Uterus (tissue), 4 donors: ENCODE measurements at places on chromosomes 5 and 9. TPM values are rescaled to one million over a fixed set of nuclear protein-coding genes. Genes with fewer than 3 reads are reported as not detected.
A peak's percentile ranks its signal among the peaks of the same experiment; 100 is the strongest.

Gene SMIM33
- not detected for total RNA-seq

DNA sequence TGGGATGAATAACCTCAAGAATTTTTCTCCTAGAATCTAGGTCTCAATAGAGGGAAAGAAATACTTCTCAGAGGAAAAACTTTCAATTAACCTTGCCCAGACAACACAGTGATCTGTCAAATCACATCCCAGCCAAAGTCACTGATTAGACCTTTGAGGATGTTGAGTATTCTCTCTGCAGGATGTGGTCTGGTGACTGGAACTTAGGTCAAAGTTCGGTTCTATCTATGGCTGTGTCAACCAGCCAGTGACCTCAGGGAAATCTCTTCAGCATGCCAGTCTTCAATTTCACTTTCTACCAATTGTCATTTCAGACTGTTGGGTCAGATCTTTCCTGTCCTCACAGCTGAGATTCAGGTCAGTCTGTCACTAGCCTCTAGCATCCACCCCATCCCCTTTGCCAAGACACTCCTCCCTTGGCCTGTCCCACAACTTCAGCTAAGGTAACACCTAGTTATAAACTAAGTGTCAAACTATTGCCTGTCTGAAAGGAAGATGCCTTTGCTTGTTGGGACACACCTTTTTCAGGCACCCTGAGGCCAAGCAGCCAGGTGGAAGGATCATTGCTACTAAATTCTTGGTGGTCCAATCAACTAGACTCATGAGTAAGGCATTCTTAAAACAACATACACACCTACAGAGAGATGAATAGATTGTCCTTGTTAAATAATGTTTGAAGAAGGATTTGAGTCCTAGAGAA is 156.3 kb upstream of the FST start:
- no peak for DNase-seq

DNA sequence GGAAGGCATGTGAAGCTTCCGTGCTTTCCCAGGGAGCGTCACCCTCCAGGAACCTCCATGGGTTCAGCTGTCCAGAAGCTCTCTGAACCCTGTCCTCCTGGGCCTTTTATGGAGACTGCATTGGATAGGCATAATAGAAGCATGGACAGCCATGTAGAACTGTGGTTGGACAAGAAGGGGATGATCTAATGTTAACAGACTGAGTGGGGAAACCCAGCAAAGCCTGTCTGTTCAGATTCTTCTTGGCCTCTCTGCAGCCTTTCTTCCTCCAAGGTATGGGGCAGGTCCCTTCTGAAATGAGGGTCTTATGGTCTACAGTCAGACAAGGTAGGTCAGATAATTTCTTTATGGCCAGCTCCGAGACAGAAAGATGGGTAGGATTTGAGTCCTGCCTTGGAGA is 59.1 kb upstream of the CTNNA1 start:
- DNase-seq = no peak

DNA sequence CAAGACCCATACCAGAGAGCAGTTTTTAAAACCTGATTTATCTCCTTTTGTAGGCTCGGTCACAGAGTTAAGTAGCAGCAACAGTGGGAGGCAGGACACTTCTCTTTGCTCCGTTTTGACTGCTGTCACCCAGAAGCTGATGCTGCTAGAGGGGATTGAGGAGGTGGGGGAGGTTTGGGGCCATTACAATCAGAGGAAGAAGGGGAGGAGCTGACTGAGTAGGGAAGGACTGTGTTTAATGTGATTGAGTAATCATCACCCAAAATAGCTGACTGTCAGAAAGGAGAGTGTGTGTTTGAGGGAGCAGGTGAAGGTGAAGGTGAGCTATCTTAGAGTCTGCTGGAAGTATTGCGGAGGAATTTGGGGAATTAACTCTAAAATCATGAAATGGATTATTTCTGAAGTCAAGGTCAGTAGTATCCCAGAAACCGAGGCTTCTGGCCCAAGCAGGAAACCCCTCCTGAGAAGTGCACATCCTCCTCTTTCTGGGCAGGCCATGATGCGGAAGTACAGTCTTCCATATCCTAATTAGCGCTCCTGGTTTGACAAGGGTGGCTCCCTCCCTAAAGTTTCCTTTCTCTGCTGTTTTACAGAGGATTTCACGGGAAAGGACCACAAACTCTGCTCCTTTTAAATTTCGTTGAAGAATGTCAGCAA is 214.9 kb downstream of the PLK2 start:
- DNase-seq = no peak

DNA sequence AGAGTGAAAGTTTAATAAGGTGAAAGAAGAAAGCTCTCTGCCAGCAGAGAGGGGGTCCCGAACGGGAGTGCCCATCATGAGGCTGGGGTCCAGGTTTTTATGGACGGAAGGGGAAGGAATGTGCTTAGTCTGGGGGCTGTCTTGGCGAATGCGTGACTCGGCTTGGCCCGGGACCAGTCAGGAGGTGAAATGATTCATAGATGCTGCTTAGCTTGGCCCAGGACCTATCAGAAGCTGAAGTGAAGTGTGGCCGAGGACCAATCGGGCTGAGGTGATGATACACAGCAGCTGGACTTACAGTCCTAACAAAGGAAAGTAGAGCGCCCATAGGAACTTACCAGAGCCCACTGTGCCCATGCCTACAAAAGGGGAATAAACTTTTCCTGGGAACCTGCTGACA is 3.9 kb upstream of the FKTN start:
- peak; percentile 23 for DNase-seq
